NCI-H345 (cell line): ENCODE measurements at places on chromosomes 5 and 9.

DNA sequence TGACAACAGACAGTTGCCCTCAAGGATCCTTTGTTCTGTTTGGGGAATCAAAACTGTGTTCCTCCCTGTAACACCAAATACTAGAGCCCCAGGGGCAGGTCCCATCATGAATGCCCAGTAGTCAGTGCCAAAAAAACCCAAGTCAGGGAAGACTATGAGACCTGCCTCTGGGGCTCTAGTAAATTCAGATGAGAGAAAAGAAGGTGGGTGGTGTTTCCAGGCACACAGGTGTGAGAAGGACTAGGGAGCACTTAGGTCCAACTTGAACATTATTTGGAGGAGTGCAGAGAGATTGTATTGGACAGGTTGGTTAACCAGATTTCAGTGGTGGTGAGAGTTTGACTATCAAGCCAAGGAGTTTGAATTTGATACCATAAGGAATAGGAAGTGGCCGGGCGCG is 52.0 kb downstream of the SLC22A5 start:
- DNase-seq, result no peak

DNA sequence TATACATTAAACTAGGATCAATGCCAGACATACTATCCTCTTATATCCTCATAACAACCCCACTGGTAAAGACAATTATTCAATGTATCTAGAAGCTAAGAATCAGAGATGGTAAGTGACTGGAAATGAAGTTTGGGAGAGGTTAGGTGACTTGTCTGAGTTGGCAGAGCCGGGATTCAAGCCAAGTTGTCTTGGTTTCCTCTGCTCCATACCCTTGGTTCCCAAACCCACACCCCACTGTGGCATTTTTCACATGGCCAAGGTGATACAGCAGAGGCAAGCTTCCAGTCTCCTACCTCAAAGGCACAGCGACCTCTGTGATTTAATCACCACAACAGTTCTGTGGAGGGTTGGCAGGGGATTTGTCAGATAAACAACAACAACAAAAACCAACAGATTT is 34.7 kb upstream of the ADRB2 start:
- no peak for DNase-seq

GRCh38 chr5:79022771-79023170 is 37.7 kb upstream of the ARSB start:
- no peak for DNase-seq

DNA sequence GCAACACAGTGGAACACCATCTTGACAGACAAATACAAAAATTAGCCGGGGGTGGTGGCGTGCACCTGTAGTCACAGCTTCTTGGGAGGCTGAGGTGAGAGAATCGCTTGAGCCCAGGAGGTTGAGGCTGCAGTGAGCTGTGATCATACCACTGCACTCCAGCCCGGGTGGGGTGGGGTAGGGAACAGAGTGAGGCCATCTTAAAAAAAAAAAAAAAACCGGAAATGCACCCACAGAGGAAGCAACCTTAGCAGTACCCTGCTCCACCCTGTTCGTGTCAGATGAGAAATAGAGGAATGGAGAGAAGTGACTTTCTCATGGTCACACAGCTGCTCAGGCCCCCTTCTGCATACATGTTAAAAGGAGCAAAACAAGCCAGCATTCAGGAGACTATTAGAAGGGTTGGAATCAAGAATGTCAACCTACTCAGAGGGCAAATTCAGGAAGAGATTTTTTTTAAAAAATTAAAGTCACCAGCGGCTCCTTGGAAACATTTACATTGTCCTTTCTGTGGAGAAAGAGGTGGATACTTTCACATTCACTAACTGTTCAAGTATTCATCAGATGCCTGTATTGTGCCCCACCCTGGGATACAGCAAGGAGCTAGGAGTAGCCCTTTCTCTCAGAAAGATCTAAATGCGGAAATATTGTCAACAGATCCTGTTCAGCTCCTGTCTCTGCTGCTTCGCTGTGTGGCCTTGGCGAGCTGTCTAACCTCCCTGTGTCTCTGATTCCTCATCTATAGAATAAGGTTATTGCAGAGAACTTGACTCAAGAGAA is 41.0 kb downstream of the CYFIP2 start:
- no peak for DNase-seq

DNA sequence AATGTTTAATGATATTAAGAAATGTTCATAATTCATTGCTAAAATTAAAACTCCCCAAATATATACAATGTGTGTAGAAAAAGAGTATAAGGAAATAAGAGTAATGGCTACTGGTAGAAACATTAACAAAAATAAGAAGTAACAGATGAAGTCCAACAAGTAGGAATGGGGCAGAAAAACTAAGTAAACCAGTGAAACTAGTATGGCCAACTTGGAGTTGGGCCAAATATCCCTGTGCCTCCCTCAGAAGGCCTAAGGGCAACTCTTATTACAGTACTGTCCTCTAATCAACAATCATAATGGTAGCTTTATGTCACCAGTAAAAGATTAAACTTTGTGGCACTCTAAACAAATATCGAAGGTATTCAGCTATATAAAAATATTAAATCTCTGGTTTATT is 93.5 kb downstream of the SSBP2 start:
- DNase-seq, result no peak

GRCh38 chr5:103973669-103974068 is 411.1 kb upstream of the NUDT12 start:
- DNase-seq, result no peak
